NCI-H774 (cell line): ENCODE measurements at places on chromosomes 5 and 9.

DNA sequence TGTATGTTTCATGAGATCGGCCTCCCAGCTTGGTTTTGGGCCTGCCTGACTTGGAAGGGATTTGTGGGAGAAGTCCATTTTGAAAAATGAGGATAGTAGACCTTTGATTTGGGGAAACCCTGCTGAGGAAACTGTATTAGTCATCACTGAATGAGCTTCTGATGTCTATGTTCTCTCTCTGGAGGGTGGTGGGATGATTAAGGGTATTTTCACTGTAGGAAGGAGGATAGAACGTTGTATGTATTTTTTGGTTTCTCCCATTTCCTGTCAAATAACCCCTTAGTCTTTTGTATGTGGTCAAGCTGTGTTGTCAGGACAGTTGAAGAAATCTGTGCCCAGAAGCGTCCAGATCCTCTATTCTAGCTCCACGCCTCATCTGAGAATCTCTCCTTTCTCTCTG, 151.9 kb downstream of the INSYN2B start:
- DNase-seq, result no peak

DNA sequence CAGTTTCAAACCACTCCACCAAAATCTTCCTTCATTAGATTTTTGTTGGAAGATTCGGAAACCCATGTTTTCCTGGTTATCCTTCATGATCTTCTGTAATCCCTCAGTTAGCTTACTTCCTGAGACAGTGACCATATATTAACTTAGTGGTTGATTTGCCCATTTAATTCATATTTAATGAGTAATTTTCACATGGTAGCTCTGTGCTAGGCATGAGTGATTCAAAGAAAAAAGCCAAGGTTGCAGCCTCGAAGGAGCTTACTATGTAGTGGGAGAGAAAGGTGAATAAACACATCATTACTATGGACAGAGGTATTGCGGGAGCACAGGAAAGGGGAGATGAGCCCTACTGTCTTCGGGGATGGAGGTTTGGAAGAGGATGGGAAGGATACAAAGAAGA, 158.5 kb downstream of the TLE1 start:
- no peak for DNase-seq

DNA sequence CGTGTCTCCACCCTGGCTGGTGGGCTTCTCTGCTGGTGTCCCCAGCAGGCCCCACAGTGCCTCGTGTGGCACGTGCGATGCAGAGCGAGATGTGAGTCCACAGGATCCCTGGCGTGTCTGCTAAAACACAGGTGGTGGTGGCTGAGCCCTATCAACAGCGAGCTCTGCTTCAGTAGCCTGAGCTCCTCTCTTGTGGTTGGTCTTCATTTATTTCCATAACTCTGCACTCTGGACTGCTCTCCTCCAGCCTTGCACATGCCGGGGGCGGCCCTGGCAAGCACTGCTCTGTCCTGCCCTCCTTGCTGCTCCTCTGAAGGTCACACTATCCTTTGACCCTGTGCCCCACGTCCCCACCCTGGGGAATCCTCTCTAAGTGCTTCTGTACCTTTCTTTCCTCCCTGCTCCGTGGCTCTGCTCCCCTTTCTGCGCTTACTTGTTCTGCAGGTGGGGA, 59.2 kb downstream of the NSUN2 start:
- DNase-seq, result no peak

DNA sequence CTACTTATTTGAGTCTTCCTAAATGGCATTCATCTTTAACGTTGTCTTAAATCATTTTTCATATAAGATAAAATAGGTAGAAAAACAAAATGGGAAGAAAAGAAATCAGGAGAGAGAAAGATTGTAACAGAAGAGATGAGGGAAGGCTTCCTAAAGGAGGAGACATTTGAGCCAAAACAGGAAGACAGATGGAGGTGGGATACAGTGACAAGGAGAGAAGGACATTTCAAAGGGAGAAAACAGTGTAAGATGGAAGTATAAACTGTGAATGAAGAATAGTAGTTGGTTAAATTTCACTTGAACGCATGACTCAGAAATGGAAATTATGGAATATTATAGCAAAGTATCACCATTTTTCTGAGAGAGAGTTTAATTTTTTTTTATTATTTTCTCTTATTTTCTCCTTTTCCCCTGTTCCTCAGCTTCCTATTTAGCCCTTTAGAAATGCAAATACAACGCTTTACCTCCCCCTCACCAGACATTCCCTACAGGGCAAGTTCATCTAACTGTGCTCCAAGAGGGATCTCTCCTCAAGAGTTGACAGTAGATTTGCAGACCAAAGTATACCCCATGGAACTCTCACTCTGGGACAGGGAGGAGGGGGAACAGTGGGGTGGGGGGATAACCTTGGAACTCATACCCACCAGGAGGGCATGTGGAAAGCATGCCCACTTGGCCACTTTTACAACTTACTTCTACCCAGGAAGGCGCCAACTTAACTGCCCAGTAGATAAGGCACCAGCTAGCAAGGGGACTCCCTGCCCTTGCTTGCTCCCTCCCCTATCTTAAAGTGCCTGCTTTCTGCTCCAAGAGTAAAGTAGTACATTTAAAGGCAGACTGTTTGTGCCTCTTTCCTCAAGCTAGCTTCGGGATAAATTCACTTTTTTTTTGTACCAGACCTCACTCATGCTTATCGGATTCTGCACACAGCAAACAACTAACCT, 304.7 kb upstream of the POU5F2 start:
- no peak for DNase-seq

- DNase-seq, result no peak
Observed at GRCh38 chr9:94798708-94799107, 72.2 kb downstream of the AOPEP start.

DNA sequence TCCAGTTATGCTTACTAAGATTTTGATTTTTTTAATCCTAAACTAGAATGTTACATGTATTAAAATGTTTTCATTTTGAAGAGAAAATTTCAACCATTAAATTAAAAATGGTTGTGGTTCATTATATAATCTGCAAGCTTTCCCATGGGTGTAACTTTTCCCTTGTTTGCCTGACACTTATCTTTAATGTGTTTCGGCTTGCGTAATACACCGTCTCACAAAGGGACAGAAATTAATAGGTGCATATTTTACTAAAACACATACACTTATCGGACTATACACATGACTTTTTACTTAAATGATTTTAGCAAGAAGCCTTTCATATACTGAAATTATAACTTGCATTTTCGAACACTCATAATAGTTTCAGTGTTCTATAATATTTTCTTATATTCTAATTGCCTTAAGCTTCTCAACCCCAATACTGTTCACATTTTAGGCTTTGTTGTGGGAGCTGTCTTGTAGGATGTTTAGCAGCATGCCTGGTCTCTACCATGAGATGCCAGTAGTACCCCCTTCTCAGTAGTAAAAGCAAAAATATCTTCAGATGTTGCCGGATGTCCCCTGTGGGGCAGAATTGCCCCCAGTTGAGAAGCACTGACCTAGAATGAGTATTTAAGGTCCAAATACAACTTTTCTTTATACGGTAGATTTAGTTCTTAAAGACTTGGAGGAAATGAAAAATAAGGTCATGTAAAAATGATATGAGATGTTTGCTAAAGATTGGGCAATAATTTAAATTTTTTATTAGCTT, 28.6 kb downstream of the UGCG start:
- DNase-seq, result no peak

DNA sequence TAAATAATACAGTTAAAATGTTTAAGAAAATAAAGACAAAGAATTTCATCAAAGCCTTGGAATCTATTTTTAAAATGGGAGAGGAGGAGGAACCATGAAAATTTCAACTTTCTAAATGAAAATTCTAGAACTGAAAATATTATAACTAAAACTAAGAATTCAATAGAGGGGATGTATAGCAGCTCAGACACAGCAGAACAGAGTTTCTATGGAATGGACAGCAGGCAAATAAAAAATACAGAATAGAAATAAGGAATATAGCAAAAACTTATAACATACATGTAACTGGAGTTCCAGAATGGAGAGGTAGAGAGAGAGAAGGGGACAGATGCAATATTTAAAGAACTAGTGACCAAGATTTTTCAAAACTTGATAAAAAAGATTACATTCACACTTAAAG, 1.4 kb upstream of the RANBP17 start:
- no peak for DNase-seq

DNA sequence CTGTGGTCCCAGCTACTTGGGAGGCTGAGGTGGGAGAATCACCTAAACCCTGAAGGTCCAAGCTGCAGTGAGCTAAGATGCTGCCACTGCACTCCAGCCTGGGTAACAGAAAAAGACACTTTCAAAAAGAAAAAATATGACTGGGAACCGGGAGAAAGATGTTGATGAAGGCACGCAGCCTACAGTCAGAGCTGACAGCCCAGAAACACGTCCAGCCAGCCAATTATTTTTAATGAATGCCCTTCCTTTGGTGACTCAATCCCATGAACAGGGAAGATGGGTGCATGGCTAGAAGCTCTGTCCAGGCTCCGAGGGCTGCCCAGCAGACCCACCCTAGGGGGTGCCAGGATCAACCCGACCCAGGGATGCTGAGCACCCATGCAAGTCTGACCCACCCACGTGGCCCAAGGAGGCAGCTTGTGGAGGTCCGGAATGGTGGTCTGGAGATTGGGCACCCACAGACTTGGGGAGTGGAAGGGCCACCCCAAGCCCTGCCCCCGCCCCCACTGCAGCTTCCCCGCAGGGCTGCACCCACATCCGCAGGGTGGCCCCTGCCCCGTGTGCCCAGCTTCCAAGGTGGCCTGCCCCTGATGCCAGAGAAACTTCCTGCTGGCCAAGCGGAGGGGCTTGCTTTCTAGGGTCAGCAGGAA, 51.0 kb downstream of the ADAMTS2 start:
- no peak for DNase-seq

- no peak for DNase-seq
Observed at GRCh38 chr5:134124289-134125038, 10.0 kb downstream of the TCF7 start.

GRCh38 chr9:127523312-127523851, 72.1 kb downstream of the LRSAM1 start:
- DNase-seq, result no peak

DNA sequence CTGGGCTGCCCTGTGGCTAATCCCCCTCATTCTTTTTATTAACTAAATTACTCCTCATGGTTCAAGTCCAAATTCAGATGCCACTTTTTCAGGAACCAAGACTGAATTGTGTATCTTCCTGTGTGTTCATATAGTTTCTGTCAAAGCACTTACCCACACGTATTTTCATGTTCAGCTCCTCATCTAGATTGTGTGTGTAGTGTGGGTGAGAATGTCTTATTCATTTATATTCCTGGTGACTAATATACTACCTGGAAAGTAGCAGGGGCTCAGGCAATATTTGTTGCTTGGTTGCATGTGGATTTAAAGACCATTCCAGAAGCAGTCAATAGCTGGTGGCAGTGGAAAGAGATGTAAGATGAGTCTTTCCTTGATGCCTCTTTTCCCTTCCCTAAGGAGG, 48.5 kb upstream of the SRP19 start:
- no peak for DNase-seq

DNA sequence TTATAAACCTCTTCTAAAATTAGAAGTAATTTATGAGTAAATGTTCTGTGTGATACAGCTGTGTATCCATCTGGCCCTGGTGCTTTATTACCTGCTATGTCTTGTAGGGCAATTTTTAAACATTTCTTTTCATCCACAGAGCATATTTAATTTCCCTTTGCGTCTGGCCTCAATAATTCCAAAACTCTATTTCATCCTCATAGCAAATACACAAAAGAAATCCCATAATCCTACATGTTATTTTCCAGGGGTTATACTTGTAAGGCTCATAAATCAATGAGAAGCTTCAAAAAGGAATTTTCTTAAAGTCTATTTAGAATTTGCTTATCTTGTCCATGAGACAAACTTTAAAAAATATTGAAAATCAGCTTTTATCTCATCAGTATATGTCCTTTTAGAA, 167.0 kb downstream of the TTC39B start:
- no peak for DNase-seq

DNA sequence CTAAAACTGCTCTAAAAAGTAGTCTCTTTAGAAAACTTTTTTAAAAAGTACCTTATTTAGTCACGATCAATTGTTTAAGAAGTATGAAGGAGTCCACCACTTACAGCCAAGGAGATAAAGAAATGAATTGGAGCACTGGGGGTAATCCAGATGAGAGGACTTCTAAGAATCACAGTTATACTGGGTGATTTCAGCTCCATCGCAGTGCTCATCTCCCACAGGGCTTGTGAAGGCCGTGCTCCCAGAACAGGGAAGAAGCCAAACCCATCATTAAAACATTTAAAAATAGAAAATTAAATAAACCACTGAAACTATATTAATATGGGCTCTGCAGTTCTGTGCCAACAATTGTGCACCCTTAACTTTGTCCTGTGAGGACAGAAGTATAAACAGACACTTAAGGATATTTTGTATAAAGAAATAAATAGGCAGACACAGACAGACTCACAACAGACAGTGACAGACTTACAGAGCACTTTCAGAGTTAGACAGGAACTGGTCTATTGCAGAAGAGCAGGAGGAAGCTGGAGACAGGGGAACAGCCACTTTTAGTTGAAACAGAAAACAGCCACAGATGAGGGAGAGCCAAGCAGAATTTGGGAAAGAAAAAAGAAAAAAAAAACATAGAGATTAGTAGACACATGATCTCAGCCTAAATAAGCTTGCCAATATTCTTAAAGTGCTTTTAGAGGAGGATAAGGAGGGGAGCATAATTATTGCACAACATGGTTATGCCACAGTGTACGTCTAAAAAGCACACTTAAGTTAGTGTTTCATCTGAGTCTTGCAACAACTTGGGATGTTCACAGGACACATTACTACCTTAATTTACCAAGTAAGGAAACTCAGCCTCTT, 81.8 kb downstream of the FBXO38 start:
- no peak for DNase-seq

DNA sequence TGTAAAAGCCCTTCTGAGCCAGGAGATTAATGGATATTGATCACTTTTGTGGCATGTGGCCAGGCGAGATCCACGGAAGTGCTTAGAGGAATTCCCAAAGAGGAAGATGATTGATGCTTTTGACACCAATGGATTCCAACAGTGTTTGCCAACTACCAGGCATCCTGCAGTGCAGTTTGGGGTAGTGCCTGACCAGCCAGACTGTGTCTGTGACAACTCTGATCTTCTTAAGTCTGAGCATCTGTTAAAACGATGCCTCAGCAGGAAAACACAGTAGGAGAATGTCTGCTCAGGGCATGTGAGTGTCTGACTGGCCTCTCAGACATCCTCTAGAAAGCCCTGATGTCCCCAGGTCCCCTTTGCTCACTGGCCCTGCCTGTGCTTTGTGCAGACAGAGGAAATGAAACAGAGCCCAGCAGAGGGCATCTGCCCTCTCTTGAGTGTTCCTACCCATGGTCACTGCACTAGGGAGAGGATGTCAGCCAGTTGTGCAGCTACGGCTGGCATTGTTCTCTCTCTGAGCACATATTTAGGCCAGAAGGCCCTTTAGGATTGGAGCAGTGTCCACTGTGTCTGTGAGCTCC, 57.0 kb downstream of the TRPC7 start:
- no peak for DNase-seq

DNA sequence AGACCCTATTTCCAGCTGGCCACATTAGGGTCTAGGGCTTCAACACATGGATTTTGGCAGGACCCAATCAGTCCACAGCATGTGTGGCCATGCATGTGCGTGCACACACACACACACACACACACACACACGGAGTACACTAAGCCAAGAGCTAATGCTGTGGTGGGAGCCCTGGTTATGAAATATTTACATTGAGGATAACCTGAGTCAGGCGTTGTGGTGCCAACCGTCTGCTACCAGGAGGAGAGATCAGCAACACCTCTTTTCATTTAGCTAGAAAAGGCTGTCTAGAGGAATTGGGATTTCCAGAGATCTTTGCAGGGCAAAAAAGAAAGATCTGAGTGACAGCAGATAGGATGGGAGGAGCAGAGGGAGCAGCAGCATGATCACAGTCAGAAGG, 141.5 kb downstream of the TRPM3 start:
- DNase-seq, result no peak

- DNase-seq, result no peak
Observed at GRCh38 chr9:73531658-73532057, 380.0 kb downstream of the ANXA1 start.
